Chondrocyte (in vitro differentiated cells): ENCODE measurements at places on chromosomes 11 and 22. TPM values are rescaled to one million over a fixed set of nuclear protein-coding genes. Genes with fewer than 3 reads are reported as not detected.

The FAM227A gene
- 1.5 to 5.4 TPM (median 1.8 TPM) in 3 replicates for total RNA-seq

The LMNTD2 gene
- 3.8 to 6.1 TPM (median 5.5 TPM) in 3 replicates for total RNA-seq

The SMC1B gene
- total RNA-seq, result not detected in 3 replicates

DNA sequence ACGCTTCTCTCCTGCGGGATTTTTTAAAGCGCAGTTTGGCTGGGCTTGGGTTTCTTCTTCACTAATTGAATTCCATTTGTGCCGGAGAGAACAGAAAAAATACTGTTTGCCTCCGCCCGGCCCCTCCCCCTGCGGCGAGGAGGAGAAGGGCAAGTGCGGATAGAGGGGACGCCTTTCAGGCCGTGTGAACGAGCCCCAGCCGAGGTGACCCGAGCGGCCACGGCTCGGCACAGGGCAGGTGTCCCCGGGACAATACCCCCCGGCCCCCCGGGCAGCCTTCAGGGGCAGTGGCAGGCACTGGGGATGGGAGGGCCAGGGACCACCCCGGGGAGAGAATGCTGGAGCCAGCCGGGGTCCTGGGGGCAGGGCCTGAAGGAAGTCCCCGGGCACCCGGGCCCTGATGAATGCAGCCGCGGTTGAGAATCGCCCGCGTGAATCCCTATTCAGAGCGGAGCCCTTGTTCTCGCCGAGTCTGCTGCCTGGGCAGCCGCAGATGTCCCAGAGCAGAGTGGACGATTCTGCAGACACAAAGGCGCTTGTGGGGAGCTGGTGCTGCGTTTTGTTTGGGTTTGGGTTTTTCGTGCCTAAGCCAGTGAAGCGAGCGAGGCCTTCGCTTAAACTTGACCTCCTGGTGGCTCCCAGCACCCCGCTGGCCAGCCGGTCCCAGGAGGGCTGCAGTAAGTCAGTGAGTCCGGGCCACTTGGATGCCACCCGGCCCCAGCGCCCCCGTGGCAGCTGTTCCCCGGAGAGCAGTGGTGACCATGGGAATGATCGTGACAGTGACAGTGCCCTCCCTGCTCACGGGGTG is 96.0 kb downstream of the WNT7B start:
- DNase-seq, result peak; percentile 81

GRCh38 chr11:116505298-116506262 is 267.2 kb downstream of the BUD13 start:
- DNase-seq, result no peak

- no peak for DNase-seq
These were observed 370.6 kb upstream of the CADM1 start for GRCh38 chr11:115874843-115875242.

DNA sequence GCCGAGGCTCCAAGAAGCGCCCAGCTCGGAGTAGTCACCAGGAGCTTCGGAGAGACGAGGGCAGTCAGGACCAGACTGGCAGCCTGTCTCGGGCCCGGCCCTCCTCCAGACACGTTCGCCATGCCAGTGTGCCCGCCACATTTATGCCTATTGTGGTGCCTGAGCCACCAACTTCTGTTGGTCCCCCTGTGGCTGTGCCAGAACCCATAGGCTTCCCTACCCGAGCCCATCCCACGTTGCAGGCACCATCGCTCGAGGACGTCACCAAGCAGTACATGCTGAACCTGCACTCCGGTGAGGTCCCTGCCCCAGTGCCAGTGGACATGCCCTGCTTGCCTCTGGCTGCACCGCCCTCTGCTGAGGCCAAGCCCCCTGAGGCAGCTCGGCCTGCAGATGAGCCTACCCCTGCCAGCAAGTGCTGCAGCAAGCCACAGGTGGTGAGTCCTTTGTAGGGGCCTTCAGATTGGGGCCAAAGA is 3.4 kb downstream of the ARHGEF17 start:
- no peak for DNase-seq

DNA sequence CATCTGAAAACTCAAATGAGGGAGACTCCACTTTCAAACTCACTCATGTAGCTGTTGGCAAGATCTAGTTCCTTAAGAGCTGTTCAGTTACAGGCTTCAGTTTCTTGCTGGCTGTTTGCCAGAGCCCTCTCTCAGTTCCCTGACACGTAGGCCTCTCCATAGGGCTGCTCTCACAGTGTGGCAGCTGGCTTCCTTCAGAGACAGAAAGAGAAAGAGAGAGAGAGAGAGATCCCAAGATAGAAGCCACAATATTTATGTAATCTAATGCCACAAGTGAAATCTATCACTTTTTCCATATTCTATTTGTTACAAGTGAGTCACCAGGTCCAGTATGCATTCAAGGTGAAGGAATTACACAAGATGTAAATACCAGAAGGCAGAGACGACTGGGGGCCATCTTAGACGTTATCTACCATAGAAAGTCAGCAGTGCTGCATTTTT is 168.8 kb downstream of the RCN1 start:
- no peak for DNase-seq

DNA sequence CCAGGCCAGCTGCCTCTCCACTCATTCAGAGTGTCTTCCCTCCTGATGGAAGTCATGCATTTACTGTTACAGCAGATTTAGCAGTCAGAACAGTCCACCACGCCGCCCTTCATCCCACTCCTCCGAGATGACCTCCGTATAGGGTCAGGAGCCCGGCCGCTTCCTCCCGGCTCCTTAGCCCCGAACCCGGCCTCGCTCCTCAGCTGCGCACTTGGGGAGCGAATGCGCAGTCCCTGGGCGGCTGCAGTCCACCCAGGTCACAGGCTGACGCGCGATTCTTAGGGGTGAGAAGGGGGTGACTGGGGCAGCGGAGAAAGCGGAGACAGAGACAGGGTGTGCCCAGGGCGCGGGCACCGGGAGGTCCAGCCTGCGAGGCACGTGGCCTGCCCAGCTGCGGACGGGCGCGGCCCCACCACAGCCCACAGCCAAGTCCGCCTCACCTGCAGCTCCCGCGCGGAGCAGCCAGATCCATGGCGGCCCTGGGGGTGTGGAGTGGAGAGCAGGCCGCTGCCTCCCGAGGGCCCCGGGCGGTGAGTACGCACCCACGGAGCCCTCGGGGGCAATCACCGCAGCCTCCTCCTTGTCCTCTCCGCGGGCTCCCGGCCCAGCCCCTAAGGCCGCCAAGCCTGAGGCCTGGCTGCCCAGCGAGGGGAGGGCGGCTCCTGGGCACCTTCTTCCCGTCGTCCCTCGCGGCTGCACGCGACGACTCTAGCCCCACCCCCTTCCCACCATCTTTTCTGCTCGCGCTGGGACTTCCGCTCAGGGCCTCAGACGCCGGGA is 286.6 kb downstream of the BRD1 start:
- no peak for DNase-seq
